ENCODE measurements at places on chromosomes 1 and 21.

DNA sequence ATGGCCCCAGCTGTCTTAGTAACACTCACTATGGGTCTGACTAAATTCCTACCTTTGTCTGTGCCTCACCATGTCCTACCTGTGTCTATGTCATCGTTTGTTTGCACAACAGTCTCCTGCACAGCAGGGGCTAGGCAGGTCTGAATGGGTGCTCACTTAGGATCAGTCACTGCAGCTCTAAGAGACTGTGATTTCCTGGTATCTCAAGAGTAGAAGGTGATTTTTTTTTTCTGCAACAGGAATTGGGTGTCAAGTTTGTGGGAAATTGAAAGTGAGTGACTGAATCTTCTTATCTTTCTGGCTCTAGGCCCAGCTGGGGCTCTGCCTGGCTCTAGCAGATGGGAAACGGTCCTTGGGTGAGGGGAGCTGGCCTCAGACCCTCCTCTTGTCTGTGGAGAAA, 46.4 kb upstream of the TRABD2B start:
- no peak for DNase-seq

GRCh38 chr1:164770131-164770529, 211.1 kb downstream of the PBX1 start:
- DNase-seq = no peak

DNA sequence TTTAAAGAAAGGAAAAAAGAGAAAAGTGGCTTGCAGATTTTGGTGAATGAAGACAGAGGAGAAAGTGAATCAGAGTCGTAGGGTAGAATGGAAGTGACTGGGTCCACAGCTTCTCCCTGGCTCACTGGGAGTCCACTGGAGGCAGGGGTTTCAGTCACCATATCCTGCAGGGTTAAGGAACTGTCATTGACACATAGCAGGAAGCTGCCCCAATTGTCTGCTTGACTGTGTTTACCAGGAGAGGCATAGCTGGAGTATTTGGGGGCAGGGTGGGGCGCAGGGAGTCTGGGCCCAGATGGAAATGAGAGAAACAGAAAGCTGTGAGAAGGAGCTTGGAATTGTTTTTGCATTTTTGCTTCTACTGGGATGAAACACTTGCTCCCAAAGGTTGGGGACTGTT, 228.8 kb upstream of the CSF3R start:
- DNase-seq = no peak

GRCh38 chr1:212438831-212439237, 6.1 kb downstream of the NENF start:
- DNase-seq = no peak

GRCh38 chr1:92374223-92374622, 75.4 kb downstream of the RPAP2 start:
- no peak for DNase-seq

DNA sequence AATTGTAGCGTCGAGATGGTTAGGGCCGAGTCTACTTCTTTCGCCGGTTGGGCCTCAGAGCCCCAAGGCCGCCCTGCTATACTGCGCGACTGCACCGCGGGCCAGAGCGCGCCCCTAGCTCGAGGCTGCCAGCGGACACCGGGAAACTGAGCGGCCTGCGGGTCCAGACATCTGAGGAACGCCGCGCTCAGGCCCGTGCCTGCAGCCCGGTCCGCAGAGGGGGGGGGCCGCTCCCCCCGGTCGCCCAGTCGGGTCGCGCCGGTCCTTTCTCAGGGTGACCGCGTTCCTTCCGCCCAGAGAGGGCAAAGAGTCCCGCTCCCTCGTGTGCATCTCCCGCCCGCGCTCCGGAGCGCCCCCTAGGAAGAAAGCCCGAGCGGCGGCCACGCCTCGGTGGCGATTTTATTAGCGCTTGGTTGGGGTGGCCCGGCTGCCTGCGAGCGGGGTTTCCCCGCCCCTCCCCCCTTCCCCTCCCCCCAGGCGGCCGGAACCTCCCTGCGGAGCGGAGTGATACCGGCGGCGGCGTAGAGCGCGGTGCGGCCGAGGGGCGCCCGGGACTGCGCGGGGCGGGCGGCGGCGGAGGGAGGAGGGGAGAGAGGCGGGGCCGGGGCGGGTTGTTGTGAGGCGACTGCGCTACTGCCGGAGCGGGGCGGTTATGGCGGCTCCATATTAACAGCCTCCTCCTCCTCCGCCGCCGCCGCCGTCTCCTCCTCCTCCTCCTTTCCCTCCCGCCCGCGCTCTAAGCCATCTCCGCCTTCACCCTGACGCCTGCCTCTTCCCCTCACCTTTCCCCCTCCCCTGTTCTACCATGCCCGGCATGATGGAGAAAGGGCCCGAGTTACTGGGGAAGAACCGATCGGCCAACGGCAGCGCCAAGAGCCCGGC, at the start of gene RCOR3:
RCOR3 (plus strand) TSS at position 611 of the 882 bp plus-strand sequence; CDS start at position 806, 195 bp downstream.
- peak; percentile 57 for DNase-seq

GRCh38 chr21:36260030-36260787, 59.8 kb upstream of the MORC3 start:
- DNase-seq = no peak

DNA sequence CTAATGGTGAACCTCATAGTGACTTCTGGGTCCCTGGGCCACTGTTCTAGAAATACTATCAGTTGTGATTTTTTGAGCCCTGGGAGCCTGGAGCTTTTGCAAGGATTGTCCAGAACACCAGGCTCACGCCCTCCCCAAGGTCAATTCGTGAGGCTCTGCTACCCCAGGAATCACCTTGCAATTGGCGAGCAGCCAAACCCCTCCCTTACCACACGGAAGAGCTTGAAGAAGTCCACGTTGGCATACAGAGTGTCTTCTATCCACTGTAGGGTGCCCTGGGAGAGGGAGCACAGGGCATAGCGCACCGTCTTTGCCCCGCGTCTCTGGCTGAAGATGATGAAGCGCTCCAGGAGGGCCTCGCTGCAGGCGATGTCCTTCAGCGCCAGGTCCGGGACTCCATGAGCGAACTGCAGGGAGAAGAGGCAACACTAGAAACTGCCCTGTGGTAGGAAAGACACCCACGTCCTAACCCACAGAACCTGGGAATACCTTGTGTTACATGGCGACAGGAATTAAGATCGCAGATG, 22.3 kb downstream of the ABCA4 start:
- no peak for DNase-seq

GRCh38 chr1:96253246-96254035, 468.1 kb upstream of the PTBP2 start:
- DNase-seq = no peak

DNA sequence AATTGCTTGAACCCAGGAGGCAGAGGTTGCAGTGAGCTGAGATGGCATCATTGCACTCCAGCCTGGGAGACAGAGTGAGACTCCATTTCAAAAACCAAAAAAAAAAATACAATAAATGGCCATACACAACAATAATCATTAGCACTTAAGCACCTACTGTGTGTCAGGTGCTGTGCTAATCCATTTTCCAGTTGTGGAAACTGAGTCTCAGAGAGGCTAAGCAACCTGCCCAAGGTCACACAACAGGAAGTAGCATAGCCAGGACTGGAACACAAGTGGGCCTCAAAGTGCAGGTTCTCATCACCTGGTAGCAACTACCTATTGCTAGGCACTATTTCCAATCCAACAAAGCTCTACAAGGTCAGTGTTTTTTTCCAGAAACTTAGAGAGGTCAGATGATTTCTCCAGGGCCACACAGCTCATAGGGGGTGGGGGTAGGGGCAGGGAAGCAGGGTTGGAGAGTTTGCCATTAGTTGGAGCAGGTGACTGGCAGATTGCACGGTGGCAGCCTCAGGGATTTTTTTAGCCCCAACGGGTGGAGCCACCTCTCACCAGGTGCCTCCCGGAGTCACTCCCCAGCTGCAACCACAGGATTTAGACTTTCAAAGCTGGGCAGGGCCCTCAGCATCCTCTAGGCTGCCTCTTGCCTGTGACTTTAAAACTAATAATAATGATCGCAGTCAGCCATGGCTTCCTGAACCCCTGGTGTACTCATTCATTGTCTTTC, 52.5 kb upstream of the ID3 start:
- no peak for DNase-seq

GRCh38 chr1:204287466-204287891, 72.2 kb downstream of the PLEKHA6 start:
- DNase-seq = no peak

- no peak for DNase-seq
Observed at GRCh38 chr1:231178970-231179369, 17.1 kb downstream of the TRIM67 start.

DNA sequence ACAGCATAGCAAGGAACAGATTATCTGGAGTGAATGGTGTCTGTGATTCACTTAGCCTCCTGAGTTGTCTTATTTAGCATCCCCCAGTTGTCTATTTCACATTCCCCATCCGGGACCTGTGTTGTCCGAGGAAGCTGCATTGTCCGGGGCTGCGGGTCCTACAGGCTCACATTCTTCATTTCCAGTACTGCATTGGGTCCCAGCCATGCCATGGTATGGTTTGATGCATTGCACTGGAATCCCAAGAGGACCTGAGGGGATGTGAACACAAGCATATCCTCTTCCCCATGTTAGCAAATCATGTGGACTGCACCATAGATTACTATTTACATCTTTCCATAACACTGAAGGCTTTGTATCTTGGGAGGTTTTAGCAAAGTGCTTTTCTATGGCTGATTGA, 48.2 kb upstream of the PRELP start:
- no peak for DNase-seq

DNA sequence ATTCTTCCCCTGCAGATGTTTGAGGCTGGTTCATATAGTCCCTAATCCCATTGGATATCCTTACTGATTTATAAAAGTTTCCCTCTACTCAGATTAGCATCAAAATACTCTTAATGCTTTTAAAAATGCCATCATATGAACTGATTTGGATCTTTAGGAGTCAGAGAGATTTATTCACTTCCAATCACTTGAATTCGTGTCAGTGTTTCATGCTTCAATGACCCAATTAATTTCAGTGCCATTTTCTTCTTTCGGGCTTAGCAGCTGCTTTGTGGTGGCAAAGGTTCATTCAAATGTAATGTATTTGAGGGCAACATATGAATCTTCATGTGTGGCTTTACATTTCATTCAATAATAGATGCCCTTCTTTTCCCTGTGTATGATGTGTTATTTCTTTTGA, 2.2 kb upstream of the TSEN15 start:
- no peak for DNase-seq

GRCh38 chr1:121414905-121415304, 230.1 kb downstream of the SRGAP2C start:
- DNase-seq = no peak

DNA sequence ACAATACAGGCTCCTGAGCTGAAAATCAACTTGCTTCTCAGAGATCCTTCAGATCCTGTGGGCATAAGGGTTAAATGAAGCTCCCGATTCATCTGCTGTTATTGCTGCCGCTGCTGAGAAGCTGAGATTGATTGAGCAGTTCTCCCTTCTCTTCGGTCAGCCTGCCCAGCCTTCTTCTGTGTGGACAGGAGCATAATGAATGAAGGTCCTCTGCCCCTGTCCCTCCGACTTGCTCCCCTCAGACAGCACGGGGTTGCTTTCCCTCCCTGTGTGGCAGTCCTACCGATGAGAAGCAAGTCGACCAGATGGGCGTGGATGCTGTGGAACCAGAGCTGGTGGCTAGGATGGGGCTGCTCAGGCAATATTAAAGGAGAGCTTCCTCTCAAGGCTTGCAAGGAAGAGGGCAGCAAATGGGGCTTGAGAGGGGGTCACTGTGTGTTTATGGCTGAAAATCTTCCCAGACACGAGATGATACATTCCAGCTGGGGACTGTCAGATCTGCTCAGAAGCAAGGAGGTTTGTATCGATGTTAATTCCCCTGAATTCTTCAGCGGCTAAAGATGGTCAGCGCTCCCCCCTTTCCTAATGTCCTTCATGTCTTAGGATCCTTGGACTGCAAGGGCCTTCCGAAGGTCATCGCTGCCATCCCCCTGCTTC, 63.9 kb upstream of the GOLT1A start:
- DNase-seq = no peak

GRCh38 chr1:28779751-28780408, 32.1 kb upstream of the OPRD1 start:
- DNase-seq = no peak

DNA sequence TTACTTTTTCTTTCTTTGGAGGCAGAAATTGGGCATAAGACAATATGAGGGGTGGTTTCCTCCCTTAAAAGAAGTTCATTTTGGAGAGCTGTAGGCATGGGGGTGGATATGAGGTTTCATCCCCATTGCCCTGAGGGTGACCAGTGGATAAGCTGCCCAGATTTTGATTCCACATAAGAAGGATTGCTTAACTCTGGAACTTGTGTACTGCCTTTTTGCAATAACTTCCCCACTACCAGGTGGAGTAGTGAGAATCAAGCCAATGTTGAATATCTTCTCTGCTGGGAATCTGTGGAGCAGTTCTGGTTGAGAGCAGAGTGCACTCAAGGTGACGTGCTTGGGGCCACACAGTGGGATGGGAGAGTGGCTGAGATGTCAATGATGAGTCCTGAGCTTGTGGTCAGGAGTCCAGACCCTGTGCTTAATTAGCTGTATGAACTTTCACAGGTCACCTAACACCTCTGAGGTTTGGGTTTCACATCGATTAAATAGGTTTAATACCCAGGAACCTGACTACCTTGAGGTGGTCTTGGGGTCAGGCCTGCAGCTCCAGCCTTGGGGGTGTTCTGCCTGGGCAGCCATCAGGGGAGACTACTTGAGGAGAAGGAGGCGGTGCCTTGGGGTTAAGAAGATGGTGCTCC, 152.9 kb downstream of the FCRL5 start:
- DNase-seq = no peak

GRCh38 chr1:115450501-115451040, 112.5 kb upstream of the NGF start:
- no peak for DNase-seq
